RCC 7860 (cell line): ENCODE measurements at places on chromosomes 11 and 22.

GRCh38 chr11:8792710-8793109 is 110.1 kb downstream of the RPL27A start:
- DNase-seq: no peak

- DNase-seq: no peak
These were observed 13.0 kb upstream of the CKAP5 start for GRCh38 chr11:46858920-46859546.

GRCh38 chr11:83092488-83093384 is 21.0 kb upstream of the RAB30 start:
- no peak for DNase-seq

GRCh38 chr22:27107824-27108223 is 450.4 kb downstream of the MIAT start:
- peak; percentile 98 for DNase-seq

- no peak for DNase-seq
These were observed 40.7 kb downstream of the JHY start for GRCh38 chr11:122923302-122923701.

- DNase-seq: peak; percentile 22
These were observed 136.2 kb downstream of the CD44 start for GRCh38 chr11:35274909-35275785.

DNA sequence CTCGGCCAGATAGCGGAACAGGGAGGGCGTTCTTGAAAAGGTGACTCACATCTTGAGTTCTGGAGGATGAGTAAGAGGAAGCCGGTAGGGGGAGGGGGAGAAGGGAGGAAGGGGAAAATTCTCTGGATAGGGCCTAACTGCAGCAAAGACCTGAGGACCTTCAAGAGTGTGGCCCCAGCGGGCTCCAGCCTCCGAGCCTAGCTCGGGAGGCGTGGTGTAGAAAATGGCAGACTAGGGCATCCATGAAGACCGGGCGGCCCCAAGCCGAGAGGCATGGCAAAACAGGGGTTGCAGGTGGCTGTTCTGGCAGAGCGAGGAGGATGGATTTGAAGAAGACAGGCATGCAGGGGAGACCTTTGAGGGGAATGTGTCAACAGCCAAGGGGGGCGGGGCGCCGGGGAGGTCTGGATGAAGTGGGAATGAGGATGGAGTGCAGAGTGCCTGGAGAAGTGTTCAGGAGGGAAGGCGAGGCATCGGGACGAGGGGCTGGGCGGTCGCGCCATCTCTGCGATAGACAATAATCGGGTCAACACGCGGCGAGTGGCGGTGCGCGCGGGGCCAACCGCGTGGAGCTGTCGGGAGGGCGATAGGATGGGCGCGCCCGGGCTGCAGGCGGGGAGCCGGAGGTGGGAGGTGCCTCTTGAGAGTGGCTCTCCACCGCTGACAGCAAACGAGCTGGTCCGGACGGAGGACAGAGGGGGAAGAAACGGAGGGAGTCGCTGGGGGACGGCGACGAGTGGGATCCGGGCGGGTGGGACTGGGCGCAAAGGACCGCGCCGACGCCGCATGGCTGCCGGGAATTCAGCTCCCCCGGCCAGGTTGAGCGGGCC is 40.0 kb upstream of the CREB3L1 start:
- peak; percentile 85 for DNase-seq

GRCh38 chr22:48923165-48923865 is 904.4 kb downstream of the BRD1 start:
- no peak for DNase-seq

DNA sequence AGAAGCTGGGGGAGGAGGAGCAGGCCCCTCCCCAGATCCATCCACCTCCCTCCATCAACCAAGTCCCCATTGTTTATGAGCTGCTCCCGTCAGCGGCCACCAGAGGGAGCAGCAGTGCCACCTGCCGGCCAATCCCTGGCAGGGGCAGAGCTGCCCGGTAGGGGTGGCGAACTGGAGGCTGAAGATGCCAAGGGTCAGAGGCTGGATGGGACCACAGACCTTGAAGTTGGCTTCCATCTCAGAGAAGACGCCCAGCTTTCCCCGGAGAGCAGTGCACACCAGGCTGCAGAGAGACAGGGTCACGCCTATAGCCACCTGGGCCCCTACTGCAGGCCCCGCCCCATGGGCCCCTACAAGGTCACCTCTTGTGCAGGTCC is 3.6 kb downstream of the FIBP start:
- peak; percentile 51 for DNase-seq

- peak; percentile 8 for DNase-seq
These were observed 65.0 kb upstream of the TTC12 start for GRCh38 chr11:113249491-113249763.

DNA sequence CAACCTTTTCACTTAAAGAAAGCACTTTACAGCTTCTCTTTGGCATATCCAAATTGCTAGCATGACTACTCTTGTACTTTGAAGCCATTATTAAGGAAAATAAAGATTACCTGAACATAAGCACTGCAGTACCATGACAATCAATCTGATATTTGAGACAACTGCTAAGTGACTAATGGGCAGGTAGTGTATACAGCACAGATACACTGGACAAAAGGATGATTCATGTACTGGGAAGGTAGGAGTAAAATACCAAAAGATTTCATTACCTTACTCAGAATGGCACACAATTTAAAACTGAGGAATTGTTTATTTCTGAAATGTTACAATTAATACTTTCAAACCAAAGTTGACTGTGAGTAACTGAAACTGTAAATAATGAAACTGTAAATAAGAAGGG is 1054.3 kb upstream of the TENM4 start:
- DNase-seq: no peak

DNA sequence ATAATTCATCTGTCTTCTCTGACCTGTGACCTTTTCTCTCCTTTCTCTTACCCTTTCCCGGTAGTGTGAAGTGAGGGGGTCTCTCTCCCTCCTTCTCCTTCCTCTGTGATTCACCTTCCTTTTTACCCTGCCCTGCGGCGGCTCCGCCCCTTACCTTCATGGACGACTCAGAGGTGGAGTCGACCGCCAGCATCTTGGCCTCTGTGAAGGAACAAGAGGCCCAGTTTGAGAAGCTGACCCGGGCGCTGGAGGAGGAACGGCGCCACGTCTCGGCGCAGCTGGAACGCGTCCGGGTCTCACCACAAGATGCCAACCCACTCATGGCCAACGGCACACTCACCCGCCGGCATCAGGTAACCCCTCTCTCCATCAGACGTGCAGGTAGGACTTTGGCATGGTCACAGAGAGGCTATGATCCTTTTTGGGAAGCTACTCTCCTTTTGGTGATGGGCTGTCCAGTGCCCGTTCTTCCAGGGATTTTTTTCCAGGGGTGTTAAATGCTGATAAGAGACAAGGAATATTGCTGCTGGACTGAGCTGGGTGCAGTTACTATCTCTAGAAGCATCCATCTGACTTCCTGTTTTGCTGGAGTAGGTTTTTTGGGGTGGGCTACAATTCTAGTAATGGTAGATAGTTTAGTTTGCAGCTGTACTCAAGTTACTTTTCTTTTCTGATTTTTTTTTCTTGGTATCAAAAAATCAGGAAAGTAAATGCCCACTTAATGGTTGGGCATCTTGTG is 29.9 kb downstream of the CTNND1 start:
- DNase-seq: peak; percentile 46

DNA sequence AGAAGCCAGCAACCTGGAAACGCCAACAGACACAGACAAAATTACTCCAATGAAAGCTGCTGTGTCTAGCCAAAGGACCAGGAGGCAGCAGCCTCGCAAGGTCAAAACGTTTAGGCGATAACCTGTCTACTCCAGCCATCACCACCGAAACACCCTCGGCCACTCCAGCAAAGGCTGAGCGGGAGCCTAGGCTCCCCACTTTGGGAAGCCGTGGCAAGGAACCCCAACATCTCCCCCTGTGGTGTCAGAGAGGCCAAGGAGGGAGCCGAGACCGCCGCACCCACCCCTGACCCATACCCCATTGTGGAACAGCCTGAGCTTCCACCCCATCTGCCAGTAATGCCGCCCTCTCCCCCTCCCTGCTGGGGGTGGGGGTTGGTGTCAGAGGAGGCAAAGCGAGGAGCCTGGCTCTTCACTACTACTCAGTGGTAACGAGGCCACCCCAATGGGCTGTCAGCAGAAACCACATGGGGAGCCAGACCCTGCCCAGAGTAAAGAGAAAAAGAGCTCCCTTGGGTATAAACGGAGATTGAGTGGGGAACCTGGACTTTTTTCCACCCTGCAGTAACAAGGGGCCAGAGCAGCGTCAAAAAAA is 33.9 kb upstream of the SEPTIN5 start:
- DNase-seq: no peak

DNA sequence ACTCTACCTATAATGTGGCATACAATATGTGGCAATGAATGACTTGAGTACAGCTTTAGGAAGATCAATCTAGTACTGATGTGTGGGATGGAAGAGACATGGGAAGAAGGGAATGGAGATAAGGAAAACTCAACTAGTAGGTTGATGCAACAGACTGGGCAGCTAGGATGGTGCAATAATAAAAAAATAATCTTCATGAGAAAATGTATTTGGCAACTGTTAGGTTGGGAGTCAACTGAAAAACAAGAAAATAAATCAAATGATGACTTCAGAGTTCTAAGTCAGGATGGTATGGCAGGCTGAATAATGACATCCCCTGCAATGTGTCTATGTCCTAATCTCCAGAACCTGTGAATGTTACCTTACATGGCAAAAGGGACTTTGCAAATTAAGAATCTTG is 236.8 kb upstream of the PITPNB start:
- no peak for DNase-seq

- DNase-seq: peak; percentile 4
These were observed 87.3 kb upstream of the FGF3 start for GRCh38 chr11:69906453-69906907.

DNA sequence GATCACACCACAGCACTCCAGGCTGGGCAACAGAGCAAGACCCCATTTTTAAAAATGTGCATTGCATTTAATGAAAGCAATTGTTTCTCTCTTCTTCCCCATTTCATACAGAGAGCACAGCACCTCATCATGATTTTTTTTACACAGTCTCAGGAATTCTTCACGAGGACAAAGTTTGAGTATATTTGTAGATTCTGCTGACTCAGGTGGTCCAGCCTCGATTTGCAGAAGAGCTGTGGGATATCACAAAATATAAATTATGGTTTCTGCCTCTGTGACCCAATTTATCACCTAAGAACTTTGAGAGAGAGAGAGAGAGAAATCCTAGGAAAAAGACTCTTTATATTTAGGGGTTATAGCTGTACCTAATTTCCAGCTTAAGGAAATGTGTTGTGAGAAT is 19.8 kb downstream of the CASP5 start:
- no peak for DNase-seq

DNA sequence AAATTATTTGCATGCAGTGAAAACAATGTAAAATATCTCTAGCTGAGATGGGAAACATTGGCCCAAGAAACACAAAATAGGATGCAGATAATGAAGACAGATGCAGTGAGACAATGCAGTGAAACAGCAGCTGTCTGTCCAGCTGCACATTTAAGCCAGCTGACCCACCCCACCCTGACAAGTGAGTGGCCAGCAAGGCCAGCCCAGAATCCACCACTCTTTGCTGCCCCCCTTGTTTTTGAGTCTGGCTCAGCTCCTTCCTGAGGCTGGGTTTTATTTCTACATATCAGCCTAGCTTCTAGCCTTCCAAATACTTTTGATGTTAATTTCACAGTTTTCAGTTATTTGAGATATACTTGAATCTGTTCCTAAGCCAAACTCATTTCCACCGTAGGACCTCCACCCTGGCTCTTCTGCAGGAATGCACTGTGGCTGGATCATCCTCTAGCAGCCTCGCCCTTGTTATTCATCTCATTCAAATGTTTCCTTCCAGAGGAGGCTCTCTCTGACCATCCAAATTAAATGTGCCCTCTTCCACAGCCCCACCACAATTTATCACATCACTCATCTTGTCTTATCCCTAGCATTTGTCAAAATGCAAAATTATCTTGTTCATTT is 154.1 kb upstream of the POU2AF2 start:
- DNase-seq: no peak
